ENCODE measurements at places on chromosomes 3 and 15.

- DNase-seq, result no peak
These were observed 192.7 kb upstream of the FEZF2 start for GRCh38 chr3:62566022-62566557.

- DNase-seq, result no peak
These were observed 39.5 kb upstream of the GRM7 start for GRCh38 chr3:6821411-6821810.

GRCh38 chr15:32878869-32879805 lies 161.3 kb downstream of the GREM1 start:
- no peak for DNase-seq

GRCh38 chr3:170244576-170244975 lies 22.4 kb downstream of the PRKCI start:
- no peak for DNase-seq

- DNase-seq, result no peak
These were observed 282.4 kb upstream of the LRRFIP2 start for GRCh38 chr3:37456781-37457180.

- DNase-seq, result no peak
These were observed 264.8 kb upstream of the IGF1R start for GRCh38 chr15:98383571-98383970.

DNA sequence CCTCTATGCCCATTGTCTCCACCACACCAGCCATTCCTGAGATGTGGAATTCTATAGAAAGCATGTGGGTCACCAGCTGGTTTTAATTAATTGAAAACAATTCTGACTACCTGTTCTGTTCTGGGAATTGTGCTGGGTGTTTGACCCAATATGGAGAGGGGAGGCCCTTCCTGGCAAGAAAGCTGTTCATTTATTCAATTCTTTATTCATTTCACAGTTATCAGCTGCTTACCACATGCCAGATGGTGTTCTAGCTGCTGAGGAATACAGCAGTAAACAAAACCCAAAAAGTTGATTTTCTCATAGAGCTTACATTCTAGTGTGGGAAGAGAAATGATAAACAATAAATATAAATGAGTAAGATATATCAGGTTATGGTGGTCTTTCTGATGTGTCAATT lies 296.1 kb upstream of the RASGRP1 start:
- no peak for DNase-seq

- no peak for DNase-seq
These were observed 651.4 kb upstream of the NECTIN3 start for GRCh38 chr3:110420158-110420641.

GRCh38 chr15:67613708-67614107 lies 71.2 kb downstream of the MAP2K5 start:
- DNase-seq, result no peak

GRCh38 chr3:129534428-129535027 lies 6.1 kb downstream of the RHO start:
- DNase-seq, result no peak

GRCh38 chr3:42062464-42062863 lies 28.7 kb upstream of the TRAK1 start:
- no peak for DNase-seq

GRCh38 chr15:67446449-67446848 lies 74.5 kb upstream of the C15orf61 start:
- no peak for DNase-seq

DNA sequence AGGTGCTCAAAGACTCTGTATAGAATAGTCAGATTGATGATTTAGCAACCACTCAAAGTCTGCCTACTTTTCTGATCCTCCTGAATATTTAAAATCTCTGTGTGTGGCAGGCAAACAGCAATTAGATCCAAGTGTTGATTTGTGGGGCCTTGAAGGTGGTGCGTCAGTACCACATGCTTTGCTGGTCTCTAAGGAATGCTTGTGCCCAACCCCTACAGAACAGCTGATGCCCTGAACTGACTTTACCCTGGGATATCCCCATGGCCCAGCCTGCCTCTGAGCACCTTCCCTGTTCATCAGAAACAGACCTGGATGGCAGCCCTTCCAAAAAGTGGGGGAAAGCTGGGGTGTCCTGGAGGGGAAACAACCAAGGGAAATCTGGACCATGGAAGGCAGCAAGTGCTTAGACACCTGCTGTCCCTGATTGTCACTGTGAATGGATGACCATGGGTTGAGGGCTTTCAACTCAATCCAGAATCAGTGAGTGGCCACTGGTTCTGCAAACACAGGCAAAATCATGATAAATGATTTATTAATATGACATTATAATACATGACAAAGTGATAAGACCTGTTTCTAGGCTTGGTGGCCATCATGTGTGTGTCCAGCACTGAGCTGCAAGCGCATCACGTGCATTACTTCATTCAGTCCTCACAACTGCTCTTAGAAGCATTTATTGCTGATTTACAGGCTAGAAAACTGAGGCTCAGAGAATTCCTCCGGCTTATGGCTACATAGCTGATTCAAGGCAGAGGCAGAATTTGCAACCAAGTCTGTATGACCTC lies 76.1 kb upstream of the TPM1 start:
- no peak for DNase-seq

- no peak for DNase-seq
These were observed 30.2 kb downstream of the KY start for GRCh38 chr3:134620476-134621115.

DNA sequence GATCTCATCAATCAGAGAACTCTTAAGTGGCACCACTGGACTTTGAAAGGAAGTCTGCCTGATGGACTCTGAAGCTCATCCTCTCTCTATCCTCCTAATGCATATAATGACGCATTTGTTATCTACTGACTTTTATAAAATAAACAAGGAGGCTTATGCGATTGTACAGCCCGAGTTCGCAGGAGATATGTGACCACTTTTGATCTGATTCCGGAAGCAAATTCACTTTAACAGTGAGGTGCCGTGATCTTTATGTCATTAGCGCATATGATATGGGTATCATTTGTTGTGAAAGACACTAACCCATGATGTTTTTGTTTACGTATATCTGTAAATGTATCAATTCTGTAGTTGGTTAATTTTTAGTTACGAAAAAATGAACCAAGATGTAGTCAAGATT lies 427 bp upstream of the RNF111 start:
- DNase-seq, result no peak

- DNase-seq, result no peak
These were observed 1.2 kb downstream of the SETD2 start for GRCh38 chr3:47162697-47163168.

DNA sequence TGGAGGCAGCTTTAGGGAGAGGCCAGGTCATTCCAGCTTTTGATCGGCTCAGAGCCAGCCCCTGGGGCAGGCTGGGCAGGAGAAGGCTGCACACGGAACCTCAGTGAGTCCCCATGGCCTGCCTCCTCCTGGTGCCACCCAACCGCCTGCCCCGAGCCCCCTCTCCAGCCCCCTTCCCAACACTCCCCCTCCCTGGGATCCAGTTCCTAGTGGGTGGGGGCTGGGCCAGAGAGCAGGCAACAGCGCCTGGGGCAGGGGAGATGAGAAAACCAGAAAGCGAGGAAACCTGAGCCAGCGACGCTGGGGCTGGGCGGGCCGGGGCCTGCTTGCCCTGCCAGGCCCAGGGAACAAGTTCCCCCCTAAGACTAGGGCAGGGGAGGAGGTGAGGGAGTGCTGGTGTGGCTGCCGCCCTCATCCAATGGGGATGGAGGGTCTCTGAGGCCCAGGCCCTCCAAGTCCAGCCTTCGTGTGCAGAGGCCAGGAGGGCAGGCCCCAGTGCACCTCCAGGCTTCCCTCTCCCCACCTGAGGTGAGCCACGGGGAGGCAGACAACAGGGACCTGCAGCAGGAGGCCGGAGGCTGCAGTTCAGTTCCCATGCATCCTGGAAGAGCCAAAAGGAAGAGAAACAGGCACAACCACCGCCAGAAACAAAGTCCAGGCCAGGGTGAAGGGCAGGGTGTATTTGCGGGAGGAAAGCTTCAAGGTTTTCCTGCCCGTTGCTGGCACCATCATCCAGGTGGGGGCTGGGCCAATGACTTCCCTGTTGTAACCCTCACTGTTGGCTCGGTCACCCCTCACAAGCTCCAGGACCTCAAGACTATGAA lies 4.0 kb upstream of the SEMA3F start:
- DNase-seq, result no peak

DNA sequence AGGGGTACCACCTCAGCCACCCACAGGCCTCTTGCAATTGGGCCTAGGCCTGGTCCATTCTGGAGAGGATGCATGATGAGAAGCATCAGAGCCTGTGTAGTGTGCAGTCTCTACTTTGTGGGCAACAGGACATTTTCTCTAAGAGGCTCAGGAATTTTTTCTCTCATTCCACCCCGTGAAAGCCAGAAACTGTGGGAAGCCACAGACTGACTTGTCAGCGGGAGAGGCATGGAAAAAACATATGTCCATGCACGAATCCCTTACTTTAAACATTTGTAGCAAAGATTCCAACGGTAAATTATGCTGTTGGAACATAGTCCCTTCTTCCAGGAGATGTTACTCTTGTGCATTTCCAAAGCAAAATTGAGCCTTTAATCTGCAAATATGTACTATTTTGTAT lies 196.5 kb downstream of the KLHL25 start:
- no peak for DNase-seq

GRCh38 chr3:135083756-135084155 lies 288.7 kb downstream of the EPHB1 start:
- peak; percentile 40 for DNase-seq

GRCh38 chr15:50907601-50908208 lies 778 bp upstream of the AP4E1 start:
- peak; percentile 59 for DNase-seq

DNA sequence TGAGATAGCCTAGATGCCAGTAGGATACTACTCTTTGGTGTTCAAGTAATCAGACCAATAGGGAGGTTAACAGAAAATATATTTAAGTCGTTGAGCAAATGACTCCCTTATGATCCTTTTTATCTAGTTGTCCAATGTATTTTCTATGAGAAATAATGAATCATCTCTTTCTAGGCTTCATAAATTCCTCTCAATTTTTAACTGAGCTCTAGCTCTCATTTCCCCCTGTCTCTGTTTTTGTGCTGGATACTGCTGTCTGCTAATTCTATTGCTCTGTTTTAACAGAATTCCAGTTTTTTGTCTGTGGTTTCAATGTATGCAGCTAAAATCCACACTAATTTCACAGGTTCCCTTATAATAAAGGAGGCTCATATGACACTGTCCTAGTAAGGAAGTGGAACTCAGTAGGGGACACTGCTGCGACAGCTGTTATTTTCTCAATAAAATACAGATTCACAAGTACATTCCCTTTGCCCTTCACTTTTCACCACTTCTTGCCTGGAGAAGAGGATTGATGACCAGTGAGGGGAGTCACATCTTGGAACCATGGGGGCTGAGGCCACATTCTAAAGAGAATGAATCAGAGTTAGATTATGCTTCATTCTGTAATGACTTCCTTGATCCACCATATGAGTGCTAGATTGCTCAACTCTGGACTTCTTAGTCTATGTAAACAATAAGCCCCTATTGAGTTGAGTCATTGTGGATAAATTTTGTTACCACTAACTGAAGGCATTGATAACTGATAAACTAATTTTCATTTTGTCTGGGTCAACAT lies 558.7 kb upstream of the KCNMB2 start:
- no peak for DNase-seq

Measured in caudate nucleus (tissue), 63 donors.